ENCODE measurements at places on chromosomes 7 and 10. TPM values are rescaled to one million over a fixed set of nuclear protein-coding genes. Genes with fewer than 3 reads are reported as not detected.

SLC26A4 gene
- 0.82 TPM for total RNA-seq

NME8 gene
- total RNA-seq = not detected

TRIM50 gene
- total RNA-seq = not detected

SMURF1 gene
- total RNA-seq = 12.3 TPM

PTTG1IP2 gene
- total RNA-seq = not detected

ANKRD7 gene
- total RNA-seq = 1.6 TPM

ABCA13 gene
- 0.04 TPM for total RNA-seq

AGR2 gene
- total RNA-seq = not detected

ASIC3 gene
- 3.2 TPM for total RNA-seq

POU6F2 gene
- not detected for total RNA-seq

OR2A1 gene
- total RNA-seq = not detected

MRC1 gene
- not detected for total RNA-seq

UROS gene
- 50.1 TPM for total RNA-seq

LOXL4 gene
- not detected for total RNA-seq

All from activated naive CD8-positive, alpha-beta T cell treated with anti-CD3 and anti-CD28 coated beads for 36 hours (primary cell).